GM18507 (cell line): ENCODE measurements at places on chromosomes 11 and 22.

DNA sequence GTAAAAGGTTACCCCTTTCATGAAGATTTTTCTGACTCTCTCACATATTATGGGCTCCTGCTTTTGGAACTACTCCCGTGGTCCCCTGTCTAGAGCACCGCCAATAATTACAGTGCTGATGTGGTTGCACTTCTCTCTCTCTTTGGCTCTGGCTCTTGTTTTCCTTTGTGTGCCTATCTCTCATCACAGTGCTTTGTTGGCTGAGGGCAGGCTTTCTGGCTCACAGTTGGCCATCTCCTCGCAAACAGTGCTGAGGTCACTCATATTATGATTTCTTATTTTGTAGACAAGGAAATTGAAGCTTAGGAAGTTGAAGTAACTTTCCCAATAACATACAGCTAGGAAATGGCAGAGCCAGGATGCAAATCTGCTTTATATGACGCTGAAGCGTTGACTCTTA lies 192.5 kb downstream of the DDX10 start:
- no peak for DNase-seq

DNA sequence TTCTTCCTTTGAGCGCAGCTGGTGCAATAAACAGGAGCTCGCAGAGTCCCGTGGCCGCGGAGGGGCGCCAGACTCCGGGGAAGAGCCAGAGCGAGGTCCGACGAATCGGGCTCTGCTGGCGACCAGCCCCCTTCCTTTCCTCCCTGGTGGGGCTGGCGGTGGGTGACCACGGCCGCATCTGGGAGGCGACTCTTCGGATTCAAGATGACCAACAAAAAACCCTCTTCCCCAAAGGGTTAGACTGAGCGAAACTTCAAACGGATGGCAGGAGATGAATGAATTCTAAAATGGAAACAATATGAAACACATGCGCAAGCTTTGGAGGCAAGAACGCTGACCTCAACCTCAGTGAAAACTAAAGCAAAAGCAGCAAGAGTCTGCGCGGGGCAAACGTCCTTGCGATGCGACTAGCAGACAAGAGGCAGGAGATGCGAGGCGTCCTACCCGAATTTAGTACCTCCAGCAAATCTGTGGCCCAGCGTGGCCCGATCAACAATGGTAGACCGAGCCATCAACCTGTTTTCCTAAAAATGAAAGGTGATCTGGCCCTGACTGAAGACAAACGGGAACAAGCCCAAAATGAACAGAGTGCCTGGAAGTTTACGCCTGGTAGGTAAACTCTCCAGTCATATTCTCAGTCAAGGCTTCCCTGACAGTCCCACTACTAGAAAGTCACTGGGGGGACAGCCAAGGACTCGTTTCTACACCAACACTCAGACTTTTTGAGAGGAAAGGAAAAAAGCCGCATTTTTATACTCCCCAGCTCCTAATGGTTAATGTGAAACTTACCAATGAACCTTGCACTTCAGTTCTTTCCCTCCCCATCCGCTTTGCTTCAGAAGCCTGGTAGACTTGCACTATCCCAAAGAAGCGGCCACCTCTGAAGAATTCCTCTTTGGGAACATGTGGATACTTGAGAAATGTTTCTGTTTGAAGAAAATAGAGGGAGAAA lies 11.6 kb downstream of the MMP3 start:
- no peak for DNase-seq

DNA sequence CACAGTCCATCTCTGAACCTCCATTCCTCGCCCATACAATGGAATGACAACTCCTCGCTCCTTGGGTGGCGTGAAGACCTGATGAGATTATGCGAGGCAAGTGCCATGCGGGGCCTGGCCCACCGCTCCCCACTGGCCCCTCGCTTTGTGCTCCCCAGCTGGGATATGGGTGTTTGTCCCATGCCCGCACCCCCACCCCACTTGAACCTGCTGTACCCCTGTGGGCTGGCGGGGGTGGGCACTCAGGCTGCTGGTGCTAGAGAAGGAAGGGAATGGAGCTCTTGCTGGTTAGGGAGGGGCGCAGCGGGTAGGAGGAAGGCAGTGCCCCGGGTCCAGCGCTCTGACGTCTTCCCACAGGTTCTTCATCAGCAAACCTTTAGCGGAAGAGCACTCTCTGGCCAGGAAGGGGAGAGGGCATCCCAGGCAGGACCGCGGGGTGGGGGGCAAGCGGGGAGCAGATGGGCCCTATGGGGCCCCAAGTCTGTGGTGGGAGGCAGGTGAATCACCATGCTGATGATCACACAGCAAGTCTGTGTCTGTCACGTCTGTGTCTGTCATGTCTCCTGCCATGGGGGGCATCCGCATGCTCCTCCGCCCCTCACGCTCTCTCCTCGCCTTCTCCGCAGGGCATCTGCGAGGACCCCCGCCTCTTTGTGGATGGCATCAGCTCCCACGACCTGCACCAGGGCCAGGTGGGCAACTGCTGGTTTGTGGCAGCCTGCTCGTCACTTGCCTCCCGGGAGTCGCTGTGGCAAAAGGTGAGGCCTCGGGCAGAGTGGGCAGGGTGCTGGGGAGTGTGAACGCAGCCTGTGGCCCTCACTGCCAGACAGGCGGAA lies 9.4 kb upstream of the OMP start:
- no peak for DNase-seq

DNA sequence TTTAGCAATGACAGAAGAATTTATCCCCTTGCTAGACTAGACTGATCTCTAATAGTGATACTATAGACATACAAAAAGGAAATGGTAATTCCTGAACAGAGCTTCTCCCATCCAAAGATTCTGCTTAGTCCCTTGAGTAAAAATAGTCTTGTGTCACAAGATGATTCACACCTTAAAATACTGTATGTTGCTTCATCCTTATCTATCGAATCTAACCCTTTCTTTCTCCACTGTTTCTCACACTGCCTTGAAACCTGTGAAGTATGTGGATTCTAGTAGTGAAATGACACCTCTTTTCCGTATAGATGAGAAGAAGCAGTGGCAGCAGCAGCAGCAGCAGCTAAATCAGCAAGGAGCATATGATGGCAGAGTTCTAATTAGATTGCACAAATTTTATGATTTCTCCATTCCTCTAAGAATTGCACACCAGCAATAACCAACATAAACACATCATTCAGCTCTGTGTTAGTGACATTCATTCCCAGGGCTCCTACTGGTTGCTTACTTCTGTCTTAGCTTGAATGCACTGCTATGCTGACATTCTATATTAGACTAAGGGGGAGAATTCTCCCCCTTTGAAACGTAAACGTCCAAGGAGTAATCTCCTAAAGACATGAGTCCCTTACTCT lies 14.6 kb downstream of the KCNA4 start:
- DNase-seq = no peak

GRCh38 chr22:49954991-49955580 lies 5.5 kb upstream of the PIM3 start:
- DNase-seq = no peak

DNA sequence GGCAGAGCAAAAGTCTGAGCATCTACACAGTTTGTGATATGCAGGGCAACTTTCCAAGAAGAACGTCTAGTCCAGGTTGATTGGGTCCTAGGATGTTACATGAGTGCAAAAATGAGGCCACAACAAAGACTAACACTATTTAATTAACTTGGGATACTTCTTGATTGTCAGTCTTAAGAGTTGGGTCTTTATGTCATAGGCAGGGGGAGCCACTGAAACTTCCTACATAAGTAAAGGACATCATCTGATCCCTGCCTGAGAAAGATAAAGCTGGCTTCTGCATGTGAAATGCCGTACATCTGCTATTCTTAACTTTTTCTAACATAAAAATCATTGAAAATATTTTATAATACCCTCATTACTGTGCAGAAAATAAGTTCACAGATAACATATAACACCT lies 525.5 kb downstream of the NTM start:
- DNase-seq = no peak
